Caco-2 (cell line): ENCODE measurements at places on chromosomes 2 and 18. TPM values are rescaled to one million over a fixed set of nuclear protein-coding genes. Genes with fewer than 3 reads are reported as not detected.
A peak's percentile ranks its signal among the peaks of the same experiment; 100 is the strongest.

DNA sequence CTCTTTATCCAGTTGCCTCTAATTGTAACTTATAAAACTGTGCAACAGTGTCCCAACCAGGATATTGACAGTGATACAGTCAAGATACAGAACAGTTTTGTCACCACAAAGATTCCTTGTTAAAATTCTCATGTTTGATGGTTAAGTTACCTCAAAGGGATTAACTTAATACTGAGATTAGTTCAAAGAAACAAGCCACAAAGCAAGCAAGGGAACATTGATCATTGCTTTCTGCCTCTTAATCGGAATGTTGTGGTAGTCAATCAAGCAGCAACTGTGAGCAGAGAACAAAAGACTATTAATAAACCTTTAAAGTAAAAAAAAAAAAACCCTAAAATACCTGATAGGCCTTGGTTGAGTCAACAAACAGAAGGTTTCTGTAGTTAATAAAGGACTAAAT is 352.3 kb downstream of the PARD3B start:
- H3K27ac ChIP-seq: no peak overlapping the region
- H3K4me3 ChIP-seq: no peak overlapping the region
- DNase-seq: no peak
- no peaks in the 10 kb centered on the region for H3K27me3 ChIP-seq
- H3K4me1 ChIP-seq: peaks cover 26% of the 10 kb centered on the region

DNA sequence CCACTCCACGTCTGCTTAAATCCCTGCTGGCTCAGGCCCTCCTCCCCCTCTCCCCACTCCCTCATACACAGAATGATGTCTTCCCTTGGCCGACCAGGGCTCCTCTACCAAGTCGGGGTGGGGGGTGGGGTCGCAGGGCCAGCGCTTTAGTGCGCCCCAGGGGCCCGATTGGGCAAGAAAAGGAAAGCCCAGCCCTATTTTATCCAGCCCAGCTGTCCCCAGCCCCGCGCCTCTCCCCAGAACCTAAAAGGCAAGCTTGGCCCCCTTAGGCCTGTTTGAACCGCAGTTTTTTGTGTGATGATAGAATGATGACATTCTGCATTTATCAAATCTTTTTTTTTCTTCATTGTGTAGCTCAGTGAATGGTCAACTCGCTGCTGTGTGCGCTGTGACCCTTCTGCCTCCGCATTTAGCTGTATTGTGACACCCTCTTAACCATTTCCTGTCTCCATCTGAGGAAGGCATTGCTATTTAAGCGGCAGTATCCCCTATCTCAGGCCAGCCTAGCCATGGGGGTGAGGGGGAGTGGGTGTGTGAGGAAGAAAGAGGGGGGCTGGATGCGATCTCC is 231.4 kb downstream of the HAUS1 start:
- H3K4me3 ChIP-seq: no peak overlapping the region
- no peak overlapping the region for H3K27ac ChIP-seq
- H3K27me3 ChIP-seq: no peaks in the 10 kb centered on the region
- DNase-seq: no peak

DNA sequence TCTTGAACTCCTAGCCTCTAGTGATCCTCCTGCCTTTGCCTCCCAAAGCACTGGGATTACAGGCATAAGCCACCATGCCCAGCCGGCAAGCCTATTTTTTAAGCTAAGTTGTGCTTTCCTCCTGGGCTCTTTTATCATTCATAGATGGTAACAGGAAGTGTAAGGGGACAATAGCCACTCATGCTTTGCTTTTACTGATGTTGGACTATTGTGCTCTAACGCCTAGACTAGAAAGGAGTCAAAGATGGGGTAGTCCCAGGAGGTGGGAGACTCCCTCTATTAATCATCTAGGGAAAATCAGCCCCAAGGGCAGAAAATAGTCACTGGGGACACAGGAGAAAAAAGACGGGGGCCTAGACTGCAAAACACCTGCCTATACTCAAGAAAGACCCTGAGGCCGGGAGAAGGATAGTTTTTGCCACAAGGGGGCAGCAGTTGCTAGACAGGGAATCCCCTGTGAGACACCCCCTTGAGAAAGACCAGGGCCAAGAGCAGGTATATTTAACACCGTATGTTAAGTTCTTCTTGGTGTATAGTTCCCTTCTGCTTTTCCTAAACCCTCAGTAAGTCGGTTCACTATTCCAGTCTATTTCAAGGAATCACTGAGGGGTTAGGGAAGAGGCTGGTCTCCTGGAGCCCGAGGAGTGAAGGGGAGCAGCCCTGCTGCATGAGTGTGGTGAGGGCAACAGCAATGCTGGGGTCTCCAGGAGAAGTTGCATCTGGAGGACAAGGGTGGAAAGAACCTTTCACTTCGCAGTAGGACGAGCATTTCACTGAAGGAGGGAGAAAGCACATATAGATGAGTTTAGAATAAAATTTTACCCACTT is 2.1 kb upstream of the CXCR1 start:
- H3K36me3 ChIP-seq: no peaks in the 10 kb centered on the region
- peak overlapping the region; percentile 69 for H3K27ac ChIP-seq
- no peak overlapping the region for H3K4me3 ChIP-seq

GRCh38 chr2:191839918-191840804 is 6.7 kb downstream of the CAVIN2 start:
- DNase-seq: no peak
- no peaks in the 10 kb centered on the region for H3K27me3 ChIP-seq
- H3K27ac ChIP-seq: no peak overlapping the region
- no peaks in the 10 kb centered on the region for H3K4me1 ChIP-seq
- H3K36me3 ChIP-seq: no peaks in the 10 kb centered on the region

DNA sequence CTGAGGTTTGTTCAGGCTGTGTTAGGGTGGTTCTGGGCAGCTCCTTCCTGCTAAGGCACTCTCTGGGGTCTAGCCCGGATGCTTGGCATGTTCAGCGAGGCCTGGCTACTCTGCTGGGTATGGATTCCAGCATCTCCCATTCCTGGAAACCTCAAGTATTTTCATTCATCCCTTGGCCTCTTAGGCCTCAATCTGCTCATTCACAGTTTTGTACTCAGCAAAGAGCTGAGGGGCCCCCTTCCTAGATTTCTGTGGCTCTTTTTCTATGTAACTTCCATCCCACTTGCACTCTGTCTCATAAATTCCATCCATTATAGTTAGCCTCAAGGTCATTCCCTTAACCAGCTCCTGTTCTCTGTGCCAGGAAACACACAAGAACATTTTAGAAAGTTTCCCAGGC is 798.8 kb upstream of the HS6ST1 start:
- no peaks in the 10 kb centered on the region for H3K27me3 ChIP-seq
- DNase-seq: no peak
- no peak overlapping the region for H3K4me3 ChIP-seq
- H3K36me3 ChIP-seq: no peaks in the 10 kb centered on the region; the same call in 1 of the 2 replicates

The SRD5A2 gene
- total RNA-seq: not detected in 2 replicates

GRCh38 chr2:157952558-157952957 is 76.4 kb upstream of the ACVR1 start:
- no peak overlapping the region for H3K27ac ChIP-seq
- no peaks in the 10 kb centered on the region for H3K36me3 ChIP-seq
- no peaks in the 10 kb centered on the region for H3K27me3 ChIP-seq
- H3K4me3 ChIP-seq: no peak overlapping the region

GRCh38 chr2:149885468-149885867 is 297.9 kb upstream of the MMADHC start:
- no peak for DNase-seq
- H3K27me3 ChIP-seq: no peaks in the 10 kb centered on the region
- no peaks in the 10 kb centered on the region for H3K4me1 ChIP-seq
- H3K27ac ChIP-seq: no peak overlapping the region
- H3K4me3 ChIP-seq: no peak overlapping the region

GRCh38 chr18:32093523-32093922 is 1.8 kb downstream of the RNF138 start:
- H3K4me1 ChIP-seq: no peaks in the 10 kb centered on the region
- no peak for DNase-seq
- no peaks in the 10 kb centered on the region for H3K36me3 ChIP-seq
- peak overlapping the region; percentile 94 for H3K27ac ChIP-seq
- H3K4me3 ChIP-seq: peak overlapping the region; percentile 76

The SLC11A1 gene
- total RNA-seq: 0.12 and 0.32 TPM in 2 replicates

DNA sequence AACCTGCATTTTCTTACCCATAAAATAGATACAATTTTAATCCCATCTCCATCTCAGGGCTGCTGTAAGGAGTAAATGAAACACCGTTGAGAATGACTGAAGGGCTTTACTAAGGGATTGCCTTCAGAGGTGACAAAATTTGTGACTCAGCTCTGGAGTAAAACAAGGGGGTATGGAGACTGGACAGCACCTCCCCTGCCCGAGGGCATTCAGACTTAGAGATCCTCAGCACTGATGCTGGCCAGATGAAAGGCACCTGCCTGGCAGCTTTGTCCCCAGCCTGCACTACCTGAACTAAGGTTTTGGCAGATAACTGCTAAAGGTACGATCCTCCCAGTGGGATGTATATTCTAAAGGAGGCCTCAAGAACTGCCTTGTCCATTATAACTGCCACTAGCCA is 105.9 kb upstream of the STPG4 start:
- no peak overlapping the region for H3K4me3 ChIP-seq
- H3K36me3 ChIP-seq: no peaks in the 10 kb centered on the region
- no peak for DNase-seq
- no peaks in the 10 kb centered on the region for H3K27me3 ChIP-seq
- no peak overlapping the region for H3K27ac ChIP-seq

The NYAP2 gene
- 0.07 and 0.11 TPM in 2 replicates for total RNA-seq

The GAREM1 gene
- total RNA-seq: 0.50 and 0.51 TPM in 2 replicates

The G6PC2 gene
- total RNA-seq: not detected in 2 replicates

DNA sequence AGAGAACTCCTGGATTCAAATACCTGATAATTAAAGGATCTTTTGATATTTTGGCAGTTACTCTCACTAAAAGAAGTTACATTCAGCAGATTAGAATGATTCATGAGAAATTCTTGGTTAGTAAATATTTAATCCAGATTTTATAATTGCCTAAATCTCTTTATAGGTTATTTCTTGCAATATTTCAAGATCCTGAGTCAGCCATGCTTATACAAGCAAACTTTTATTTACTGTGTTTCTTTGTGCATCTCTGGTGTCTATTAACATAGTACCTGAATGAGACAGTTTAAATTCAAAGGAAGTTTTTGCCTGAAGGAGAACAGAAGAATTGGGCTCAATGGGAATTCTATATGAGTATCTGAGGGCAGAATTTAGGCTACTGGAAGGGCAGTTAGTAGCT is 249.3 kb downstream of the ERBB4 start:
- no peak overlapping the region for H3K4me3 ChIP-seq
- no peaks in the 10 kb centered on the region for H3K36me3 ChIP-seq
- H3K4me1 ChIP-seq: no peaks in the 10 kb centered on the region
- H3K27me3 ChIP-seq: no peaks in the 10 kb centered on the region
- no peak overlapping the region for H3K27ac ChIP-seq
- no peak for DNase-seq

DNA sequence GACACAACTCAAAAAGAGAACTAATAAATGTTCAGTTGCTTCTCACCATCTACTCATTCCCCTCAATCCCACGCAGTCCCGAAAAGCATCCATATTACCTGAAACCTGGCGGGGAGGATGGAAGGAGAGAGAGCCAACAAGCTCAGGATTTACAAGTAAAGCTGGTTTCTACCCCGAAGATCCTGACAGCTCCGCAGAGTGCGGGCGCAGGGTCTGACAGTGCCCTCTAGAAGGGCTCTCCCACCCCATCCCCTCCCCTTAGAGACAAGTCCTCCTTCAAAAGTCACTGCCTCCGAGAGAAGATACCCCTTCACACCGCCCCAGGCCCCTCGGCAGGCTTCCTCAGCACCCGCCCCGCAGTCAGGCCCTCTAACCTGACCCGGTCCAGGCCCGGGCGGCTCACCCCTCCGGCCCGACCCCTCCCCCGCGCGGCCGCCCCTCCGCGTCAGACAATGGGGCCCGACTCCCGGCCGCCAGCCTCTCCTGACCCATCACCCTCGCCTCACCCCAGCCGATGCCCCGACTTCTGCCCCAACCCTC is 550 bp downstream of the RAB1A start:
- H3K27ac ChIP-seq: peak overlapping the region; percentile 97
- DNase-seq: peak; percentile 72
- H3K36me3 ChIP-seq: no peaks in the 10 kb centered on the region
- H3K4me1 ChIP-seq: peaks cover 49% of the 10 kb centered on the region
- peak overlapping the region; percentile 69 for H3K4me3 ChIP-seq
- H3K27me3 ChIP-seq: no peaks in the 10 kb centered on the region

The TRAF3IP1 gene
- 7.1 and 7.4 TPM in 2 replicates for total RNA-seq

GRCh38 chr2:164567335-164567989 is 53.8 kb downstream of the GRB14 start:
- H3K36me3 ChIP-seq: no peaks in the 10 kb centered on the region
- no peak overlapping the region for H3K27ac ChIP-seq
- no peak for DNase-seq
- H3K4me3 ChIP-seq: no peak overlapping the region

DNA sequence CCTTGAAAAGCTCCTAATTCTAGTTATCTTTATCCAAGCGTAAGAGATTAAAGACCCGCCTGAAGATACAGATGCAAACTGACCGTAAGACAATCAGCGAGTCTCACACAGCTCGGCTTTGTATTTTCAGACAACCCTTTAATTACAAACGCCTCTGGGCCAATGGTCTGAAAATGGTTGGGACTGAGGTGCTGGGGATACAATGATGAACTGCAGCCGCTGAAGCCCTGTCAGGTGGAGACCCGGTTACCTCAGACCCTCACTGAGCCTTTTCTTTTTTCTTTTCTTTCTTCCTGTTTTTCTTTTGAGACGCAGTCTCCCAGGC is 715 bp upstream of the CFAP36 start:
- no peaks in the 10 kb centered on the region for H3K27me3 ChIP-seq
- no peaks in the 10 kb centered on the region for H3K36me3 ChIP-seq
- peak overlapping the region; percentile 65 for H3K4me3 ChIP-seq
- H3K4me1 ChIP-seq: no peaks in the 10 kb centered on the region
- DNase-seq: no peak
- H3K27ac ChIP-seq: peak overlapping the region; percentile 88

DNA sequence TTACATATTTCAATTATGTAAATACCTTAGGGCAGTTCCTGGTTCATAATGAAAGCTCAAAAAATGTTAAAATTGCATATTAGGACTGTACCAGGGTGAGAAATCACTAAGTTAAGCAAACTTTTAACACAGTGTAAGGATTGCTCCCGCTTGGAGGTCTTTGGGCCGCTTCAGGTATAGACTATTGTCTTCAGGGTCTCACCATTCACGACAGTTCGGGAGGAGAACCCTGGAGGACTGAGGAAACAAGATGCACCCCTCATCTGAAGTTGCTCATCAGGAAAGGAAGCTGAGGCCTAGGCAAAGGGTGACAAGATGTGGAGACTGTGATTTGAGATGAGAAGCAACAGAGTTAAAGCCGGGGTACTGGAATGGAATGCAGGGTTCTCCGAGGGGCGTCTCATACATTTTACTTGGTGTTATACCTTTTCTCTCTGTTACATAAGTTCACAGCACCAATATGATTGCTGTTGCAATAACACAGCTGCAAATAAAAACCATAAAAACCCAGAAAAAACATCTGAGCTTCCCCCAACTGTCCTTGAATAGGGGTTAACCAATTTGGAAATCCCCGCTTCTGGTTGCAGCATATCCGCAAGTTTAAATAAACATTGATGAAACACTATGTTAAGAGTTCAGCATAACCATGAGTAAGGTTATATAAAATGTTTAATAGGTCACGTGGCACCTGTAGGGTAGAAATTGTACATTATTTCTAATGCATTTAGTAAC is 40.1 kb downstream of the FBXO48 start:
- H3K27me3 ChIP-seq: no peaks in the 10 kb centered on the region
- no peak for DNase-seq
- H3K4me3 ChIP-seq: no peak overlapping the region

GRCh38 chr18:29838556-29838955 is 1204.0 kb downstream of the DSC3 start:
- H3K27me3 ChIP-seq: no peaks in the 10 kb centered on the region
- no peak overlapping the region for H3K4me3 ChIP-seq
- no peak overlapping the region for H3K27ac ChIP-seq
